Heart right ventricle (tissue), 16 donors: ENCODE measurements at places on chromosomes 3 and 15. TPM values are rescaled to one million over a fixed set of nuclear protein-coding genes. Genes with fewer than 3 reads are reported as not detected.

- DNase-seq = no peak
Observed at GRCh38 chr3:133838916-133839800, 33.5 kb downstream of the SRPRB start.

DNA sequence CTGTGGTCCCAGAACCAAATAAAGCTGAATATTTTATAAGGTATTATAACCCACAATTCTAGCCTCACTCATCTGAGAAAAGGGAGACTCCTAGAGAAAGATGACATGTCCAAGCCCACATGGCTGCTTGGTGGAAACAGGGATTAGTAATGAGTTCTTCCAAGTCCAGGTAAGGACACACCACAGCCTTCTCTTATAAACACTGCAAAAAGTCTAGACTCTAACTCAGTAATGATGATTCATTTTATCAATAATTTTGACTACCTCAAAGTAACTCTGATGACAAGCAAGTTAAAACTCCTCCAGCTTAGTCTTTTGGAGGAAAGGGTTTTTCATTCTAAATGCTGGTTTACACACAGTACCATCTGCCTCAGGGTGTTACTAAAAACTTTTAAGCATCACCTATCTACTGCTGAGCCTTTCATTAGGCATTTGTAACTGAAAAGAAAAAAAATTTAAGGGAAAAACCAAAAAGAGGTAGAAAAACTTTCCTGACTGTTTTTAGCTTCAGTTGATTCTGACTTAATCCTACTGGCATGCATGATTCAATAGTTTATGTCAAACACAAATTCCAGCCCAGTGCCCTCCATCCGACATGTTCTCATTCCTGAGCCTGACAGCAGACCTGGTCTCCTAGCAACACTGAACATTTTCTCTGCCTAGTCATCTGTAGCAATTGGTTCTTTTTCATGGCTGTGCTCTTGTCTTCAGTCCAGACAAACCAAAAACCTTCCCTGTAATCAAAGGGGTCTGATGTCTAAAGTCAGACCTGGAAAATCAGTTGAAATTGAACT lies 43.9 kb downstream of the P3H2 start:
- DNase-seq = no peak

DNA sequence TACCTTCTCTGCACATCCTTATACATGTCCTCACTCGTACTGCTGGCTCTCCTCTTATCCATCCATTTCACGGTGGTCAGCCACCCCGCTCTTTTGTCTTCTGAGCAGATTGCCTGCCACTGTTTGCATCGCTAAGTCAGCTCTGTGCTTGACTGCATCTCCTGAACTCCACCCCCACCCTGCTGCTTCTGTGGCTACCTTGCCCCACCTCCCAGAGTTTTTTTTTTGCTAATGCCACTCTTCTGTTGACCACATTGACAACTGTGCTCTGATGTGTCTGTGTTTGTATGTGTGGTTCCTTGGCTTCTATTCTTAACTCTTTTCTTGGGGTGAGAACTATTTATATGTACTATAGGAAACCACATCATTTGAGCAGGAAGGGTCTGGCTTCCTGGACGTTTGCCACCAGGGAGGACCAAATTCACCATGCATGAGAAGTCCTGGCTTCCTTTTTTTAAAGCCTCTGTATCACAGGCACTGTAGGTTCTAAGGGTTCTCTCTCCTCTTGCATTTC lies 12.8 kb upstream of the MTMR10 start:
- peak; percentile 80 for DNase-seq

The PPARG gene
- 15.1 TPM for polyA plus RNA-seq
